Glomerular endothelial cell (primary cell): ENCODE measurements at places on chromosomes 1 and 21. TPM values are rescaled to one million over a fixed set of nuclear protein-coding genes. Genes with fewer than 3 reads are reported as not detected.

- no peak for DNase-seq
Measured at GRCh38 chr1:70025052-70025451, 180.3 kb downstream of the LRRC40 start.

- DNase-seq: no peak
Measured at GRCh38 chr1:226029093-226029496, 30.0 kb upstream of the SDE2 start.

DNA sequence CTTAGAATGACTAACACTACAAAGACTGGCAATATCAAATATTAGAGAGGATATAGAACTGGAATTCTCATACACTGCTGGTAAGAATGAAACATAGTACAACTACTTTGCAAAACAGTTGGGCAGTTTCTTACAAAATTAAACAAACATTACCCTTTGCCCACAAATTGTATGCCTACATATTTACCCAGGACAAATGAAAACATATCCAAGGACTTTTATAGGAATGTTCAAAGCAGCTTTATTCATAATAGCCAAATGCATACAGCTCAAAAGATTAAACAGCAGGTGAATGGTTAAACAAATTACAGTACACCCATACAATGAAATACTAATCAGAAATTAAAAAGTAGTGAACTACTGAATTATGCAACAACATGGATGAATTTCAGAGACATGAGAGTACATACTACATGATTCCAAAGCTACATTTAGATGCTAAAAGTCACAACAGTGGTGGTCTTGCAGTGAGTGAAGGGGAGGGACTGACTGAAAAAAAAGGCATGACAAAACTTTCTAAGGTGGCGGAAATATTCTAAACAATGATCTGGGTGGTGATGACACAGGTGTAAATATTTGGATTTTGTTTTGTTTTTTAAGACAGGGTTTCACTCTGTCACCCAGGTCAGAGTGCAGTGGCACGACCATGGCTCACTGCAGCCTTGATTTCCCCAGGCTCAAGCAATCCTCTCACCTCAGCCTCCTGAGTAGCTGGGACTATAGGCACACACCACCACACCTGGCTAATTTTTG is 40.4 kb downstream of the LYST start:
- no peak for DNase-seq

- DNase-seq: peak; percentile 23
Measured at GRCh38 chr1:184222652-184223052, 164.2 kb upstream of the C1orf21 start.

- no peak for DNase-seq
Measured at GRCh38 chr1:110605901-110606656, at the start of gene KCNA2. KCNA2 (minus strand) TSS chr1:110606358; CDS start chr1:110604782, 1,576 bp downstream.

- peak; percentile 4 for DNase-seq
Measured at GRCh38 chr1:179447489-179447888, 81.7 kb downstream of the AXDND1 start.

Gene HMGCS2
- not detected in 2 replicates for total RNA-seq

Gene RNU1-3
- total RNA-seq: under 0.01 TPM in 2 replicates

- DNase-seq: no peak
Measured at GRCh38 chr1:170872663-170873062, 62.7 kb upstream of the MROH9 start.

Gene PDC
- total RNA-seq: not detected in 2 replicates
